Stimulated activated CD8-positive, alpha-beta memory T cell treated with anti-CD3 and anti-CD28 coated beads, Interleukin-15, amount 100 ng/mL, for 4 hours (primary cell): ENCODE measurements at places on chromosomes 1 and 21.

DNA sequence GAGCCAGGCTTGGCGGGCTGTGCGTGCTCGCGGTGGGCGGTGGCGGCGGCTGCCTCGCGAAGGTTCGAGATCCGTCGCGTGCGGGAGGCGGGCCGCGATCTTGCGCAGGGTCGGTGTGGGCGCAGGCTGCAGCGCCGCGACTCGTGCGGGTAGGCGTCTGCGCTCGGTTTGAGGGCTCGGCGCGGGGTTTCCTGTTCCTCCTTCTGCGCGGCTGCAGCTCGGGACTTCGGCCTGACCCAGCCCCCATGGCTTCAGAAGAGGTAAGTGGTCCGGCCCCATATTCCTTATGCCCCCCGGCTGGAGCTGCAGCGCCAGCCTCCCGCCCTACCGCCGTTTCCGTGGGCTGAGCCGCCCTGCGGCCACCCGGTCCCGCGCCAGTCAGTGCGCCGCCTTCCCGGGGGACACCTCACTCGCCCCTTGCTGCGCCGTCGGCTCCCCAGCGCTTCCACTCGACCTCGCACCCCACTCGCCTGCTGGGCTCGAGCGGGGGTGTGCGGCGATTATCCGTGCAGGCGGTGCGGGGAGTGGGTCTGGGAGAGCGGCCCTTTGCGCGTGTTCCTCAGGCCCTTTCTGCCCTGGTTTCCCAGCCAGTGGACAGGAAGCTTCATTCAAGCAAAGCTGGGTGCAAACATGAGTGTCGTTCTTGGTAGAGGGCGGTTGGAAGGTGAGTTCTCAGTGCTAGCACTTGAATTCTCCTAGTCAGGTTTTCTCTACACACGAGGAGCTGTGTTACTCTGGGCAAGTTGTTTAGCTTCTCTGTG lies at the start of gene CACYBP:
CACYBP (plus strand) TSS at position 12 of the 761 bp plus-strand sequence; CDS start at position 246, 234 bp downstream.
- DNase-seq = peak; percentile 6

DNA sequence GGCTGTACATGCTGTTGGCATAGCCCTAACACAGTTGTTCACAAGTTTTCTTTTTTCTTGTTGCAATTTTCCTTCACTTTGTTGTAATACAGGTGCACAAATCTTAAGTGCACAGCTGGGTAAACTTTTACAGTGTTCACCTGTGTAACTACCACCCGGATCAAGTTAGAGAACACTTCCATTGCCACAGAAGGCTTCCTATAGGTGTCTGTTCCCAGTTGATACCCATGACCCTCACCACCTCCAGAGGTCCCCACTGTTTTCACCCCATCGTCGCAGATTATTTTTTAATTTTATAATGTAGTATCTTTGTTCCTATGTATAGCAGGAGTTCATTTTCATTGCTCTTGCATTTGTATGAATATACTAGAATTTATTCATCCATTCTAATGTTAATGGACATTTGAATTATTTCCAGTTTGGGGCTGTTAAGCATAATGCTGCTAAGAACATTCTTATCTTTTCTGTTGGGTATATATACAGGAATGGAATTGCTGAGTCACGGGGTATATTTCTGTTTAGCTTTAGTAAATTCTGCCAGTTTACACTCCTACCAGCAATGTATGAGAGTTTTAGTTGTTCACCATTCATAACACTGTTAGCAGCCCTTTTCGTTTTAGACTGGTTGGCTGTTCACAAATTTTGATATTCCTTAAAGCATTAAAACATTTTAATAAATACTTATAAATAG lies 16.4 kb downstream of the SPRTN start:
- DNase-seq = no peak

DNA sequence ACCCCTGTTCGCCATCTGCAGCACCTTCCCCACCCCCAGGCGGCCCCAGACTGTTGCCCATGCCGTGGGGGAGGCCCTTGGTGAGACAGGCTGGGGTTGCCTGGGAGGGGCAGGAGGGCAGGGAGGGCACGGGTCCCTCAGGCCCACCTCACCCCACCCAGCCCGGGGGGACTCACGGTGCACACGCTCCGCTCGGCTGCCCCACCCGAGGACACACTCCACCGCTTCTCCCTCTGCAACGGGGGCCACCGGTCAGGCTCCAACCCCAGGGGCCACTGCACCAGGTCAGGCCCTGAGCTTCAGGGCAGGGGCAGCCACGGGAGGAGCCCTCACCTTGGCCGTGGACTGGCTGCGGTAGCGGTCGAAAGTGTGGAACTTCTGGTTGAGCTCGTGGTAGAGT lies 24.0 kb upstream of the COL16A1 start:
- no peak for DNase-seq

GRCh38 chr1:7617826-7618225 lies 153.3 kb upstream of the VAMP3 start:
- DNase-seq = no peak

DNA sequence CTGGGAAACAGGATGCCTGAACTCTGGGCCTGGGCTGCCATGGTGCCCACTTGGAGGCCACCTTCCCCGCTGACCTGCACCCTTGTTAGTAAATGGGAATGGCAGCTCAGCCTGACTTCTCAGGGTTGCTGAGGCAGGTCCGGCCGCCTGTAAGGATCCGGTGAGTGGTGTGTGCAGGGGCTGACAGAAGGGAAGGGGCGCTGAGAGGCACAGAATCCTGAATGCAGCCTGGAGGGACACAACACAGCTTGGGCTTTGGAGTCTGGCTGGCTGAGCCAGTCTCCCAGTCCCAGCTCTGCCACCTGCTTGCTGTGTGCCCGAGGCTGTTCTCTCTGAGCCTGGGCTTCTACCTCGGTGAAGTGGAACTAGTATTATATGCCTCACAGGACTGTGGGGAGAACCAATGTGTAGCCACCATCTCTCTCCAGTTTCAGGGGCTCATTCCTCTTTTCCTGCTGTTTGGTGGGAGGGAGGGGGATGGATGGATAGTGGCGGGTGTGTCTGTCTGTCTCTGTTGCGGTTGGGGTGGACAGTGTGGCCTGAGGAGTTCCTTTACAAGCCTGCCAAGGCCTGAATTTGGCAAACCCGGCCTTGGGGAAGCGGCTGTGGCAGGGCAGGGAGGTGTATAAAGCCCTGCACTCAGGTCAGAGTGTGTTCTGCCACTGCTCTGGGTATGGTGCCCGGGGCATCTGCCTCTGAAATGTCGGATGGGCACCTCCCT lies 18.0 kb downstream of the ADORA1 start:
- no peak for DNase-seq

- no peak for DNase-seq
Observed at GRCh38 chr1:226938903-226939437, 1.1 kb upstream of the COQ8A start.

DNA sequence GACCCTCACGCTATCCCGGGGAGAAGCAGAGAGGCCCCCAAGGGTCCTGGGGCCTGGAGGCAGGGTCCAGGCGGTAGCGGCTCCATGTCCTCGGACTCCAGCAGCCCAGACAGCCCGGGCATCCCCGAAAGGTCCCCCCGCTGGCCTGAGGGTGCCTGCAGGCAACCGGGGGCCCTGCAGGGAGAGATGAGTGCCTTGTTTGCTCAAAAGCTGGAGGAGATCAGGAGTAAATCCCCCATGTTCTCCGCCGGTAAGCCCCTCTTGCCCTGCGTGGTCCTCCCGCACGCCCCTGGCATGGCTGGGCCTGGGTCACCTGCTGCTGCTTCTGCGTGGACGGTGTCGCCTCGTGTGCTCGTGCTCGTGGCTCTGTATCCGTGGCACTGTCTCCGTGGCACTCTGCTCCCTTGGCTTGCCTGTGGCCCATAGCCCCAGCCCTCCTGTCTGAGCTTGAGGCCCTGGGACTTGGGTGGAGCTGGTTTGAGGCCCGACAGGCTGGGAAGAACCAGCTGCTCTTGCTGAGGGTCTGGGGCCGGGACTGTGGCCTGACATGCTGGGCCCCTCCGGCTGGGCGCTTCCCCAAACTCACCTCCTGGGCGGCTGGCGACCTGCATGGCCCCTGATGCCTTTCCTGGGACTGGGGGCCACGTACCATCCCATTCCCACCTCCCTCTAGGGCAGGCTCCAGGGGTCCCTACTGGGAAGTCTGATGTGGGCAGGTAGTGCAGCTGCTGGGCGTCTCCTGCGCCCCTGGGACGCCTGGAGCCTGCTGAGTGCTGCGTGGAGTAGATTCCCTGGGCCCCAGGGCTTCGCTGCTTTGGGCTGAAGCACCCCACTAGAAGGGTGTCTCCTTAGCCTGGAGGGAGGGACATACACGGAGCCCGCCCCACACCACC lies 23.5 kb downstream of the PANK4 start:
- no peak for DNase-seq

DNA sequence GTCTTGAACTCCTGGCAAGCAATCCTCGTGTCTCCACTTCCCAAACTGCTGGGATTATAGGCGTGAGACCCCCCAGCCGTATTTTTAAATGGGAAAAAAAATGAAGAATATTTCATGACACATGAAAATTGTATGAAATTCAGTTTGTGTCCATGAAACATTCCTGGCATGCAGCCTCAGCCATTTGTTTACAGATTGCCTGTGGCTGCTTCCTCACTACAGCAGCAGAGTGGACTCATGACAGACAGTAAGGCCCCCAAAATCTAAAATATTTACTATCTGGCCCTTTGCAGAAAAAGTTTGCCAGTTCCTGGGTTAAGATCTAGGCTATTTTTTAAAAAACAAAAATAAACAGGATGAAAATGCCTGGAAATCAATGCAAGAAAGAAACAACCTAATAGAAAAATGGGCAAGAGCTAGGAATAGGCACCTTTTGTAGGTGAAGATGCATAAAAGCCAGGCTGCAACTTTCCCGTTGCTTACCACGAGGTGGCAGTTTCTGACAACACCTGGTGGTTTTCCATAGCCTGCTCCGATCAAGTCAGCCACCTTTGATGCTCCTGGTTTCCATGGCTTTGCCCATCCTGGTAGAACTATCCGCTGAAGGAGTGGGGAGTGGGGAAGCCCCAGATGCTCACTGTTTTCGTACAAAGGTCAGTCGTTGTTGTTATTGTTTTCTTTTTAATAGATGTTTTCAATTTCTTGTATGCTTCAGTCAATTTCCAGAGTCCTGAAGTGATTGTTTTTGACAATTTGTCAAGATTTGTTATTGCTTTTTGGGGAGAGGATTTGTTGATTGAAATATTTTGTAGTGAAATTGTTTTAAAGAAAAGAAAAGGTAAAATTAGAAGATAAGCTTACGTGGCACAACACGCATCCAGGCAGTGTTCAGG lies 24.3 kb downstream of the UBE2Q1 start:
- no peak for DNase-seq

DNA sequence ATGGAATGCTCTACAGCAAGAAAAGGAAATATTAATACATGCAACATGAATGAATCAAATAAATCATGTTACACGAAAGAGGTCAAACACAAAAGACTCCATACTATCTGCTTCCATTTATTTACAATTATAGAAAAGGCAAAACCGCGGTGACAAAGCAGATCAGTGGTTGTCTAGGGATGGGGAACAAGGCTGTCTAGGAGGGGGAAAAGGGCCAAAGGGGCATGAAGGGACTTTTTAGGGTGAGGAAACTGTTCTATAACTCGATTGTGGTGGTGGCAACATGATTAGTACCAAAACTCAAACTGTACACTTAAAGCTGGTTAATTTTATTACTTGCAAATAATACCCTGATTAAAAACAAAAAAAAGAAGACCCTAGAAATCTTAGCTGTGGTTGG lies 20.6 kb downstream of the CAPZB start:
- DNase-seq = no peak

DNA sequence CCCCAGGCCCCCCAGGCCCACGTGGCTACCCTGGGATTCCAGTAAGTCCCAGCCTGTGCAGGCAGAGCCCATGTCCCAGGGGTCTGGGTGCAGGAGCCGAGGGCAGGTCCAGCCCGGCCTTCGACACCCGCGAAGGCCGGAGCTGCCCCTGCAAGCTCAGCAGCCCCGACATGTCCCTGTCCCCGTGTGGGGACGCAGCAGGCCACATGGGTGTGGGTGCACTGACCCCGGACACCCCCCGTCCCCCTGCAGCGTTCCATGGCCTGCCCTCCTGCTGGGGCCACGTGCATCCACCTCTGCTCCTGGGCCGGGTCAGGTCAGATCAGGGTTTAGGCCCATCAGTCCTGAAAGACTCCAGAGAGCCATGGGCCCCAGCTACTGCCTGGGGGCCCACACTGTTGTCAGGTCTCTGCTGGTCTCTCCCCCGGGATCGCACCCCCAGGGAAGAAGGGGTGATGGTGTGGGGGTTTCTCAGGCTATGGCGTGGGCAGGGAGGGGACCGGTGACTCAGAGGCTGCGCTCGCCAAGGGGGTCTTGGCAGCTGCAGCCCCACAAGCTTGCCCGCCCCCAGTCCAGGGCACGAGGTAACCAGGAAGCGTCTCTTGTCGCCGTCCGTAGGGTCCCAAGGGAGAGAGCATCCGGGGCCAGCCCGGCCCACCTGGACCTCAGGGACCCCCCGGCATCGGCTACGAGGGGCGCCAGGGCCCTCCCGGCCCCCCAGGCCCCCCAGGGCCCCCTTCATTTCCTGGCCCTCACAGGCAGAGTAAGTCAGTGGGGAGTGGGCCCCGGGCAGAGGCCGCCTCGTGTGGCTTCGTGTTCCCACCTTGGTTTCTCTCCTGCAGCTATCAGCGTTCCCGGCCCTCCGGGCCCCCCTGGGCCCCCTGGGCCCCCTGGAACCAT lies 37.5 kb downstream of the SLC19A1 start:
- no peak for DNase-seq

GRCh38 chr1:150271291-150271959 lies 1.2 kb upstream of the C1orf54 start:
- DNase-seq = no peak

- no peak for DNase-seq
Observed at GRCh38 chr1:160344936-160345335, 1.8 kb downstream of the NCSTN start.

GRCh38 chr21:38879912-38880576 lies 74.3 kb downstream of the ETS2 start:
- DNase-seq = no peak

- no peak for DNase-seq
Observed at GRCh38 chr21:17542371-17543011, 29.6 kb downstream of the CXADR start.

DNA sequence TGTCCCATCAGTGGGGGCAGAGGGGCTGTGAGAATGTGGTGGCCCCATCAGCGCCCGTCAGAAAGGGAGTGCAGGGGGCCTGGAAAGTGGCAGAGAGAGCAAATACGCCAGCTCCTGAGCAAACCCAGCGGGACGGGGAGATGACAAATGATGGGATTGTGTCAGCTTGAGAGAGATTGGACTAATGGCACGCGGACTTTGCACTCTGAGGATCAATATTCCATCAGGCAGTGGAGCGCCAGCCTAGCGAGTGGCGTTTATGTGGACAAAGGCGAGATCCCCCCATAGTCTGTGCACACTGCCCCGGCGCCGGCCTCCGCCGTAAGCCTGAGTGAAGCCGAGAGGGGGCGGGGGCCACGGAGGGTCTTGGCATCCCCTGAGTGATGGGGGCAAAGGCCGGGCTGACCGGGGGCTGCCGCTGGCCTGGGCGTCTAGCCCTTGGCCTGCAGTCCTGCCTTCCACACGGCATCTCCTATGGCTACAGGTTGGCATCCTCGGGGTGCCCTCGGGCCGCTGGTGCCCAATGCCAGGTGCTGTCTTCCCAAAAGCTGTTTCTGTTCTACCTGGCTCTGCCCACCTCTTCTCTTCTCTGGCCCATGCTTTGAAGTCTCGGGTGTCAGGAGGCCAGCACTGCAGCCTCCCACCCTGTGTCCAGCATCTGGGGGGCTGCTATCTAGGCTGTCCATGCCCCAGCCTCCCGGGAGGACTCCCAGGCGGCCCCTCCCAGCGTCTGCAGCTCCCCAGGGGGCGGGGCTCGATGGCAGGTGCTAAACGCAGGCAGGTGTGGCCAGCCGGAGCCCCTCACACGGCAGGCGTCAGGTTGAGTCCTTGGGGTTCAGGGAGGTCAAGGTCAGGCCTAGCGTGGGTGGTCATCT lies 46.5 kb downstream of the PRDM16 start:
- DNase-seq = no peak
